ENCODE measurements at places on chromosomes 4 and X. TPM values are rescaled to one million over a fixed set of nuclear protein-coding genes. Genes with fewer than 3 reads are reported as not detected.

GRCh38 chr4:150971901-150972300 lies 43.2 kb downstream of the LRBA start:
- no peak overlapping the region for H3K27ac ChIP-seq
- DNase-seq, result no peak
- H3K4me3 ChIP-seq, result no peak overlapping the region
- no peaks in the 10 kb centered on the region for H3K36me3 ChIP-seq
- H3K4me1 ChIP-seq, result no peaks in the 10 kb centered on the region
- H3K27me3 ChIP-seq, result no peaks in the 10 kb centered on the region

DNA sequence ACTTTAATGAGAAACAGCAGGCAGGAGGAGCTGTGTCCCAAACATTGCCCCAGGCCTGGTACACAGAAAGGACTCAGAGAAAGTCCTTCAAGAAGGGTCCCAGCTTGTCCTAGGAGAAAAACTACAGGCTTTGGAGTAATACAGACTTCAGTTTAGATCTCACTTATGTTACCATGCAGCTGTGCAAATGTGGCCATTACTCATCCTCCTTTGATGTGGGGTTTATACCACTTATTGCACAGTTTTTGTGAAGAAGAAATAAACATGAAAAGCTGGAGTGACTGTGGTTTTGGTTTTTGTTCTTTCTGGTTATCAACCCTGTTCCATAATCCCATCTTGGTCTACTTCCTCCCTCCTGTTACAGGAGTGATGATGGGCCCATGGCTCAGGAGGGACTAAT lies 8.1 kb upstream of the CYTL1 start:
- H3K27ac ChIP-seq, result no peak overlapping the region
- H3K27me3 ChIP-seq, result no peaks in the 10 kb centered on the region
- DNase-seq, result no peak
- no peaks in the 10 kb centered on the region for H3K4me1 ChIP-seq
- no peaks in the 10 kb centered on the region for H3K36me3 ChIP-seq

- H3K27me3 ChIP-seq, result no peaks in the 10 kb centered on the region
- H3K36me3 ChIP-seq, result no peaks in the 10 kb centered on the region
- peak overlapping the region; percentile 87 for H3K4me3 ChIP-seq
- peaks cover 6% of the 10 kb centered on the region for H3K4me1 ChIP-seq
- no peak for DNase-seq
Measured at GRCh38 chr4:152534541-152535359, 1.1 kb downstream of the FBXW7 start.

GRCh38 chrX:118545510-118545909 lies 49.9 kb downstream of the DOCK11 start:
- H3K27ac ChIP-seq, result no peak overlapping the region
- no peak for DNase-seq
- H3K4me1 ChIP-seq, result no peaks in the 10 kb centered on the region
- H3K36me3 ChIP-seq, result no peaks in the 10 kb centered on the region
- no peak overlapping the region for H3K4me3 ChIP-seq

DNA sequence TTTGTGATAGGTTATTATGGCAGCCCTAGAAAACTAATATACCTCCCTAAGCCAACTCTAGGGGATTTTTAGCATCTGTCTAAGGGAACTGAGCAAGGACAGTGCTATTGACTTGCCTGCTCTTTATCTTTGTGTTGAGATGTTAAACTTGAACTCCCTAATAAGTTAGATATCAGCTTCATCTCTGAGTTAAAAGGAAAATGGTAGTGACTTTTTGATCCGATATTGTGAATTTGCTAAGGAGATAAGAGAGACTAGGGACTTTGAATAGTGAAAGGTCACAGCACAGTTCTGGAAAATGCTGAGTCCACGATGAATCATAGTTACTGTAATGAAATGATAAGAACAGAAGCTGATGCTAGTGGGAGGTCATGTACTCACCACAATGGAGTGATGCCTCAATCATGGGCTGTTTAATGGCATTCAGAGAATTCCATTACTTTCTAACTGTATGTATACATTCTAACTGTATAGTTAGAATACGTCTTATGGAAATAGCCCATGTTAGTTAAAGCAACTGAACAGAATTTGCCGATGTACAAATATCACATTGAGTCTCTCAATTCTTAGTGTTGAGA lies 147.2 kb downstream of the GLRA3 start:
- H3K36me3 ChIP-seq, result no peaks in the 10 kb centered on the region
- no peak for DNase-seq
- H3K27ac ChIP-seq, result no peak overlapping the region
- H3K4me3 ChIP-seq, result no peak overlapping the region
- no peaks in the 10 kb centered on the region for H3K27me3 ChIP-seq

DNA sequence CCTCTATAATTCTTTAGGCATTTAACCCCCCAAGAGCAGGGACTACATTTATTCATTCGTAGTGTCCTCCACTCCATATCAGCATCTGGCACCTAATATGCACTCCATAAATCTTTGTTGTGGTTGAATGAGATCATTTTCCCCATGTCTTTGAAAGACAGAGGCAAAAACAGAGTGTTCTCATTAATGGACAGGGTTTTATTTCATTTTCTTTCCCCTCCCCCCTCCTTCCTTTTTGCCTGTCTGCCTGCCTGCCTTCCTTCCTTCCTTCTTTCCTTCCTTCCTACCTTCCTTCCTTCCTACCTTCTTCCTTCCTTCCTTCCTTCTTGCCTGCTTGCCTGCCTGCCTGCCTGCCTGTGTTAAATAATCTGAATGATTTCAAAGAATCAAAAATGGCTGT lies 83.2 kb downstream of the SHROOM3 start:
- H3K27me3 ChIP-seq, result no peaks in the 10 kb centered on the region
- no peaks in the 10 kb centered on the region for H3K36me3 ChIP-seq
- peak overlapping the region; percentile 54 for H3K27ac ChIP-seq

- DNase-seq, result no peak
- no peaks in the 10 kb centered on the region for H3K4me1 ChIP-seq
- H3K4me3 ChIP-seq, result no peak overlapping the region
- H3K27me3 ChIP-seq, result no peaks in the 10 kb centered on the region
- no peaks in the 10 kb centered on the region for H3K36me3 ChIP-seq
- no peak overlapping the region for H3K27ac ChIP-seq
Measured at GRCh38 chrX:9644335-9644734, 121.3 kb downstream of the GPR143 start.

GRCh38 chr4:159175989-159176375 lies 73.1 kb downstream of the RAPGEF2 start:
- no peaks in the 10 kb centered on the region for H3K4me1 ChIP-seq
- no peak overlapping the region for H3K4me3 ChIP-seq
- no peak overlapping the region for H3K27ac ChIP-seq
- no peaks in the 10 kb centered on the region for H3K36me3 ChIP-seq
- DNase-seq, result no peak

DNA sequence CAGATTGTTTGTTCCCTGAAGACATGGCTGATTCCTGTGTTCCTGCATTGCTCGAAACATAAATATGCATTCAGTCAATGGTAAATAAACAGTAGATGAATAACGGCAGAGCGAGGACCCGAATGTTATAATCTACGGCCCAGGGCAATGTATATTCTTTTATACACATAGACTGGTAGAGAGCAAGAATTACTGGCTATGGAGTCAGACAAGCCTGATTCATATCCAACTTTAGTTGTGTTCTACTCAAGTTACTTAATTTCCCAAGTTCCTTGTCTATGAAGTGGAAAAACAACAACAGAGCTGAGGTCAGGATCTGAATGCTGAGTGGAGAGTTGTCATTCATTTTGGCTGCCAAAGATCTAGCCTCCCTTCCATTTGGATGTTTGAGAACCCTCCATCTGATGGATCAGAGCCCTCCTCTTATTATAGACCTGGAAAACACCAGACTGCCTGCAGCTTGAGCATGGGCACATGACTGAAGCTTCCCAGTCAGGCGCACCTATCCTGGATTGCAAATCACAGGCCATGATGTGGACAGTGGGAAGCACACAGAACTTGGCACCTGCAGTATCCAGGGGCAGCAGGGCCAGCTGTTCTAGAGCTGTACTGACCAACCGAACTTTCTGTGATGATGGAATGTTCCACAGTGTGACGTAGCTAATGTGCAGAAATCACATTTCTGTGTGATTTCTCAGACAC lies 80.1 kb downstream of the FAM184B start:
- H3K4me3 ChIP-seq, result no peak overlapping the region
- DNase-seq, result no peak
- no peaks in the 10 kb centered on the region for H3K4me1 ChIP-seq
- no peaks in the 10 kb centered on the region for H3K27me3 ChIP-seq
- H3K36me3 ChIP-seq, result no peaks in the 10 kb centered on the region

DNA sequence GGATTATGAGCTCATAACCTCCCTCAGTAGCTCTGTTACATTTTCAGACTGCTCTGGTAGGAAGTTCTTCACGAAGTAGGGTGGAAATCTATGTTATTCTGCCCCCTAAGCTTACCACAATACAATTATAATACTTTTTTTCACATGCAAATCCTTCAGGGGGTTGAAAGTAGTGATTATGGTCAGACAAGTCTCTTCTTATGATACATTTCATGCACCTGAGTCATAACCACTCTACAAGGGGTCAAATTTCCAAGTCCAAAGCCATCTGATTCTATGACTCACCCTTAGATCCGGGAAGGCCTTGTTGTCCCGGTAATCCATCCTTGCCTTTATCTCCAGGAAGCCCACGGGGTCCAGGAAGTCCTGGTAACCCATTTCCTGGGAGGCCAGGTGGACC lies 95.2 kb downstream of the ATG4A start:
- H3K27ac ChIP-seq, result no peak overlapping the region
- no peak for DNase-seq
- no peak overlapping the region for H3K4me3 ChIP-seq
- no peaks in the 10 kb centered on the region for H3K27me3 ChIP-seq
- H3K4me1 ChIP-seq, result no peaks in the 10 kb centered on the region

DNA sequence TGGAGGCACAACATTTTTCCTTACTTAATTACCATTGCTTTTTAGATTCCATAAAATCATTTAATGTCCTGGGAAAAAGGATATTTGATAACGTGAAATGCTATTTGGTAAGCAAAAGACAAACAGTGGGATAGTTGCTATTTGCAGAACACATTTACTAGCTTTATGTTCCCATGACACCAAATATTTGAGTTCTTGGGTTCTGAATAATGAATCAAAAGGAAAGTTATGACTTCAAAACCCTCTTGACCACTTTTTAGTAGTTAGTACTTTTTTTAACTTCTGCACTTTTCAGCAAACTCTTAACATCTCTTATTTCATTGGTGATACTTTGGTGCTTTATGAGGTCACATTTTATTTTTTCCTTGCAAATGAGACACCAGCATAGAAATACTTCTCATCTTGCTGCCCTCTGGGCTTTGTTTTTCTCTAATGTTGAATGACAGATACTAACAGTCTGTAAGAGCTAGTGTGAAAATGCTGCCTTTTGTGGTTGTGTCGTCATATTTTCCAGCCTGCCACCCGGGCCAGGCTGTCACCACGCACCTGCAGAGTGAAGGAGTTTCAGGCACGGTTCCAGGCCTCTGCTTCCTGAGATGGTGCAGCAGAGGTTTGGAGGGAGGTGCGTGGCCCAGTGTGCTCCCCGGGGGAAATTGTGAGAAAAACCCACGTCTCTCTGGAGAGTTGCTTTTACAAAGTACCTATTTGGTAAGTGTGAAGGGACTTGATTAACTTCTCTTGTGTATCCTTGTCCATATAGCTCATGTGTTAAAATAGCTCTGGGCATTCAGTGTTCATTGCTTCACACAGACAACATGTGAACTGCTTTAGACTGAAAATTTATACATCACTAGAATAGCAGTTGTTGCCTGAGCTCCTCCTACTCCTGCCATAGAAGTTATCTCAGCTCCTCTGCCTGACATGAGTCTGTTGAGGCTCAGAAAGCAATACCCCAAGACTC lies 34.7 kb downstream of the MSL3 start:
- H3K4me3 ChIP-seq, result no peak overlapping the region
- peak overlapping the region; percentile 42 for H3K27ac ChIP-seq
- H3K36me3 ChIP-seq, result no peaks in the 10 kb centered on the region
- no peaks in the 10 kb centered on the region for H3K27me3 ChIP-seq

DNA sequence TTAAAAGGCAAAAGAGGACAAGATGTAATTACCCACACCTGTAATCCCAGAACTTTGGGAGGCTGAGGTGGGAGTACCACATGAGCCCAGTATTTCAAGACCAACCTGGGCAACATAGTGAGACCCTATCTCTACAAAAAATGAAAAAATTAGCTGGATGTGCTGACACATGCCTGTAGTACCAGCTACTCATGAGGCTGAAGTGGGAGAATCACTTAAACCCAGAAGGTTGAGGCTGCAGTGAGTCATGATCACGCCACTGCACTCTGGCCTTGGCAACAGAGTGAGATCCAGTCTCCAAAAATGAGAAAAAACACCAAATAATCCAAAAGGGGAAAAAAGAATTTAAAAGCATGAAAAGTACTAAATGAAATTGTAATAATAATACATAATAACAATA lies 30.8 kb downstream of the NR0B1 start:
- H3K27me3 ChIP-seq, result no peaks in the 10 kb centered on the region
- no peaks in the 10 kb centered on the region for H3K36me3 ChIP-seq
- no peak for DNase-seq
- no peak overlapping the region for H3K27ac ChIP-seq
- H3K4me3 ChIP-seq, result no peak overlapping the region
- no peaks in the 10 kb centered on the region for H3K4me1 ChIP-seq

GRCh38 chr4:98657531-98658286 lies 702 bp downstream of the TSPAN5 start:
- peak overlapping the region; percentile 49 for H3K27ac ChIP-seq
- H3K36me3 ChIP-seq, result no peaks in the 10 kb centered on the region
- DNase-seq, result no peak
- no peaks in the 10 kb centered on the region for H3K4me1 ChIP-seq
- H3K4me3 ChIP-seq, result peak overlapping the region; percentile 50

- H3K27me3 ChIP-seq, result no peaks in the 10 kb centered on the region
- DNase-seq, result no peak
- peaks cover 3% of the 10 kb centered on the region for H3K4me1 ChIP-seq
- no peaks in the 10 kb centered on the region for H3K36me3 ChIP-seq
- no peak overlapping the region for H3K4me3 ChIP-seq
- H3K27ac ChIP-seq, result no peak overlapping the region
Measured at GRCh38 chr4:105184316-105184980, 37.8 kb downstream of the TET2 start.

DNA sequence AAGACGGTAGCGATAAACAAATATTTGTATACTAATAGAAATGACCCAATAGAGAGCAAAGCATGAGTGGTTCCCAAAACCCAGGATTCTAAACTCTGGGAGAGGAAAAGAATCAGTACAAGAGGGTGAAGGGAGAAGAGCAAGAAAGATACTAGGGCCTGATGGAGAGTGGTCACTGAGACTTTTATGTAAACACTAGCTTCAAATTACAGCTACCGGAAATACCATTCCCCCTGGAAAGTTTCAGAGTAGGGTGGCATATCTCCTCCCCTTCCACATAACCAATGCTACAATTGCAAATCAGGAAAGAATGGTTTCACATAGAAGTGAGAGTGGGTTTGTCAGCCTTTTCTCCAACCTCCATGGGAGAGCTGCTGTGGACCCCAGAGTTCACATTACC lies 77.1 kb downstream of the EIF4E start:
- no peak for DNase-seq
- H3K27me3 ChIP-seq, result no peaks in the 10 kb centered on the region
- H3K4me1 ChIP-seq, result no peaks in the 10 kb centered on the region
- no peaks in the 10 kb centered on the region for H3K36me3 ChIP-seq
- H3K27ac ChIP-seq, result no peak overlapping the region

The SLC38A5 gene
- total RNA-seq, result 6.2 TPM

The LRRC66 gene
- total RNA-seq, result not detected

The UGT2B10 gene
- total RNA-seq, result not detected

The CTAG2 gene
- not detected for total RNA-seq

The REPS2 gene
- 46.5 TPM for total RNA-seq

The GRIA2 gene
- 5.1 TPM for total RNA-seq

The SPIN2B gene
- 10.6 TPM for total RNA-seq

The GPRIN3 gene
- 2.4 TPM for total RNA-seq

The COL4A6 gene
- 13.5 TPM for total RNA-seq

The SMR3B gene
- not detected for total RNA-seq

The SMIM10 gene
- total RNA-seq, result 5.0 TPM
